ENCODE measurements at places on chromosomes 5 and 9.

DNA sequence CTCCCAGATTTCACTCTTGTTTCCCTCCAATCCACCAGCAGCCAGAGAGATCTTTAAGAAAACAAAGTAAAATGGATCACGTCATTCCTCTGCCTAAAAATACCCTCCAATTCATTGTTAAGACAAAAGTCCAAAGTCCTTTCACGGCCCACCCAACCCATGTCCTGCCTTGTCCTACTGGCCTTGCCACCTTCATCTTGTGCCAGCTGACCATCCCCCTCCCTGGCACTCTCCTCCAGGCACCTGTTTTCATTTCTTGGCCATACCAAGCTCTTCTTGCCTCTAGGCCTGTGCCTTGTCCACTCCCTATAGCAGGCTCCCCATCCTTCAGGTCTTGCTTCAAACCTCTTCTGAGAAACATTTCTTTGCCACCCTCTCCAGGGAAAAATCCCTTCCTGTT lies 307.6 kb downstream of the MSX2 start:
- no peak for DNase-seq

- DNase-seq, result no peak
Measured at GRCh38 chr5:143063175-143063970, 293.2 kb downstream of the ARHGAP26 start.

- no peak for DNase-seq
Measured at GRCh38 chr9:122334916-122335315, 35.9 kb upstream of the PTGS1 start.

DNA sequence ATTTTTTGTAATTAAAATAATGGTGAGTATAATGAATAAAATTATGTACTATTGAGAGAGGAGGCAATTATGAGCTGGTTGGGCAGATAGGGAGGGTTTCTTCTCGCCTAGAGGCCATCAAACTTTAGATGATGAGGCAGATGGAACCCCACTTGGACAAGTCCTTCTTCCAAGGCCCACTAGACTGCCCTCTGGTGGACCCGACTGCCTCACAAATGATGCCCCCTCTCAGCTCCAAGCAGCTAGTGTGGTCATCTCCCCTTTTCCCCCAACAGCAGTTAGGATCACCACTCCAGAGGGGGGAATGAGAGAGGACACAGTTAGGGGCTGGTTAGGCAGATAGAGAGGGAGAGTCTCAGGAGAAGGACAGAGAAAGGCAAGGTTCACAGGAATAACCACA lies 348.0 kb upstream of the CDH18 start:
- DNase-seq, result no peak

DNA sequence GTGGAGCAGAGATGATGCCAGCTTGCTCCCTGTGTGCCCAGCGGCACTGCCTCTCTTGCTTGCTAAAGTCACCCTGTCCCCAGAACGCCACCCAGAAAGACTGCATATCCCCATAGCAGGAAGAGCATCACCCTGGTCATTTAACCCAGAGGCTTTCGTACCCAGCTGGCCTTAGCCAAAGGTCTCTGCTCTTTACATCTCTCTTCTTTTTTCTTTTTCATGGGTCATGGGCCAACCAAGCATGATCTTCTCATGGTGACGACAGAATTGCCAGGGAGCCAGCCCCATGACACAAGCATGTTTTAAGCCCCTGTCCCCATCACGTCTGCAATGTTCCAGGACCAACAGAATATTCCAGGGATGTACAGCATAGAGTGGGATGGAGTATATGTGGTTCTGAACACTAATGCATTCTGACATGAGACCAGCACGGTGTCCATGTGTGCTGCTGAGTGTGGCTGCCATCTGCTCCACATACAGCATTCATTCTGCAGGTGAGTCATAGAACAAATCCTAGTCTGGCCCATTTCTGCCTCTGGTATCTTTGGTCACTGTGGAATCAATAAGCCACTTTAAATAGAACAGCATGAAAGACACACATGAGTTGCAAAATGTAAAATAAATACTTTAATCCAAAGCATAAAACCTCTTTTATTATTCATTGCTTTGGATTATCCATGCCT lies 203.0 kb downstream of the MED10 start:
- DNase-seq, result no peak

- no peak for DNase-seq
Measured at GRCh38 chr5:147835386-147835798, 3.9 kb upstream of the SPINK1 start.

- no peak for DNase-seq
Measured at GRCh38 chr5:66680221-66680620, 84.0 kb downstream of the MAST4 start.

DNA sequence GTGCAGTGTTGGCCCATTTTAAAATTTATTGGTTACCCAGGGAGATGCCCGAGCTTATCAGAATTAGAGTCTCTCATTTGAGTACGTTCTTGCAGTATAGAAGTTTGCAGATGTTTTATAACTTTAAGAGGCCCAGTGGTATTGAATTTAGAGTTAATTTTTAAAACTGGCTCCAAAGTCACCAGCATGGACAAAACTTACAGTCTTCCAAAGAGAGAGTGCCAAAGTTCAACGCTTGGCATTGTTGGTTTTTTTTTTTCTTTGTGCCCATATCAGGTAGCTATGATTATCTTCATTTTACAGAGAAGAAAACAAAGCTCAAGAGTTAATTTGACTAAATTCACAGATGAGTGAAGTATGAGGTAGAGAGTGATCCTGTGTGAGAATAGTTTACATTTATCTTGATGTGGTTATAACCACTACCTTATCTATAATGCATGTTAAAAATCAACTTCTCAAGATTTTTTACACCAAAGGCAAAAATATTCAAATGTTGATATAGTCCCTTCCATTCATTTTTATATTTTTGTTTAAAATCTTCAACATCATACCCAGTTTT lies 273.7 kb upstream of the DMRT1 start:
- DNase-seq, result no peak

DNA sequence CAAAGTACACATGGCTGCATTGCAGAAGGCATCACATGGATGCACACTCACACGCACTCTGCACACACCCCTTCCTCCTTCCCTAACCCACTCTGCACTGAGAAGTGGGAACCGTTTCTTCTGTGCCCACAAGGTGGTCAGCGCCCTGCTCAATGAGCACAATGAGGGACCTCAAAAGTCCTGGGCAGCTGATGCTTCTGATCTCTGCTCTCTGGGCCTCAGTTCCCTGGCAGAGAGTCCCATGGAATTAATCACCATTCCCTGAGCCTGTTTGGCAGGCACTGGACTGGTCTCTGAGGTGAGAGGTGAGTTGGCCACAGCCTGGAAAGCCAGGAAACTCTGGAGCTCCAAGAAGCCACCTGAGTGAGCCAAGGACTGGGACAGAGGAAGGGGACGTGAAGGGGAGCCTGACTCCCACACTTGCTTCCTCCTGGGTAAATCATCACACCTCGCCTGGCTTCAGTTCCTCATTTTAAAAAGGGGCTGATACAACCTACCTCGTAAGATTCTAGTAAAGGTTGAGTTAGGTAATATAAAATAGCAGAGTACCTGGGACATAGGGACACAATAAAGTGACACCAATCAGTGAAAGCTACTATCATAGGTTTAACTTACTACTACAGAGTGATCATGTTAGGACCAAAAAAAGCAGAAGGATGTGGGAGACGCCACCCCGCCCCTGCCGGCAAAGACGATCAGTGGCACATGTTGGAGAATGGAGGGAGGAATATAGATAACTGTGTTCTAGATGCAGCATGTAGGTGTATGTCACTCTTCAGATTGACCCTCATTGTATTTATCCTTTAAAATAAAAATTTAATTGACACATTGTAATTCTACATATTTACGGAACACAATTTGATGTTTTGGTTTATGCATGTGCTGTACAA lies 21.1 kb upstream of the IGFBPL1 start:
- DNase-seq, result no peak

DNA sequence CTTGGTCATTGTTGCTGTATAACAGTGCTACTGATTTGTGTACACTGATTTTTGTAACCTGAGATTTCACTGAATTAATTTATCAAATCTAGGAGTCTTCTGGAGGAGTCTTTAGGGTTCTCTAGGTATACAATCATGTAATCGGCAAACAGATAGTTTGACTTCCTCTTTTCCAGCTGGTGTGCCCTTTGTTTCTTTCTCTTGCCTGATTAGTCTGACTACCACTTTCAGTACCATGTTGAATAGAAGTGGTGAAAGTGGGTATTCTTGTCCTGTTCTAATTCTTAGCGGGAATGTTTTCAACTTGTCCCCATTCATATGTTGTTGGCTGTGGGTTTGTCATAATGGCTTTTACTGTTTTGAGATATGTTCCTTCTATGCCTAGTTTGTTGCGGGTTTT lies 24.7 kb upstream of the RANBP6 start:
- no peak for DNase-seq

- DNase-seq, result no peak
Measured at GRCh38 chr5:1805736-1806135, 4.5 kb downstream of the NDUFS6 start.

DNA sequence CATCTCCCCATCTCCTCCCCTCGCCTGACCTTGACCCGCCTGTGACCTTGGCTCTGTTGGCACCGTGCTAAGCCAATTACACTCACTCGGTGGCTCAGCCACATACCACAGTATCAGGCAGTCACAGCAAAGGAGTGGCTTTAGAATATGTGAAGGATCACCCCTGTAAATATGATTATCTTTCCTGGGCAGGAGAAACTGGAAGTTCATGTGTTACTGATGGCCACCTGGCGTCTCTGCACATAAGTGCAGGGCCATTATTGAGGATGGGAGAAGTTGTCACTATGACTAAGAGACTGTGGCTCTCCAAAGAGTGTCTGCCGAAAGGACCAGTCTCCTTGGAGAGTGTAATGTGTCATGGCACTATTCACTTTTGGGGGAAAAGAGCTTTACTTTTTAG lies 116.9 kb upstream of the S1PR3 start:
- no peak for DNase-seq

DNA sequence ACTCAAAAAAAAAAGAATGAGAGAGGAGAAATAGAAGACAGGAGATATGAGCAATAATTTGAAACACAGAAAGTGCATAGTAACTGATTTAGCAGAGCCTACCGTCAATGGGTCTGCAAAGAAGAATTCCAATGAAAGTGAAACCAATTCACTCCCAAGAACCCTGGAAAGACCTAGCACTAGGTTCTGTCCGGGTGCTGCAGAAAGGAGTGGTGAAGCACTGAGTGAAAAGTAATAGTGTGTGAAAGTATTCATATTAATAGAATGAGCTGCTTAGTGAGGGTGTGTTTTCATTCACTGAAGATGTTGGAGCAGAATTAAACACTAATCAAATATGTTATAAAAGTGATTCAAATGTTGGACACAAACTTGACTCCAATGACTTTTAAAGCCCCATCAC lies 51.3 kb upstream of the SLC30A5 start:
- no peak for DNase-seq

DNA sequence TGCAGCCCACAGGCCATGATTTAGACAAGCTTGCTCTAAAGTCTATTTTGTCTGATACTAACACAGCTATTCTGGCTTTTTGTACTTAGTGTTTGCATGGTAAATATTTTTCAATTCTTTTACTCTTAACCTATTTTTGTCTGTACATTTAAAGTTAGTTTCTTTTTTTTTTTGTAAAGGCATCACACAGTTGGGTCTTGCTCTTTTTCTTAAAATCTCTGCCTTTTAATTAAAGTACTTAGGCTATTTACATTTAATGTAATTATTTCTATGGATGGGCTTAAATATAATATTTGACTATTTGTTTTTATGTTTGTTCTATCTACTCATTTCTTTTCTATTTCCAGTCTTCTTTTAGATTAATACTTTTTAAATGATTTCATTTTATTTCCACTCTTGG lies 49.7 kb upstream of the MAST4 start:
- DNase-seq, result no peak

- no peak for DNase-seq
Measured at GRCh38 chr5:93677359-93677891, 64.0 kb downstream of the POU5F2 start.

GRCh38 chr9:129037767-129038098 lies 1.3 kb downstream of the MIGA2 start:
- DNase-seq, result no peak

GRCh38 chr9:69411246-69411645 lies 86.2 kb downstream of the ENTREP1 start:
- no peak for DNase-seq

DNA sequence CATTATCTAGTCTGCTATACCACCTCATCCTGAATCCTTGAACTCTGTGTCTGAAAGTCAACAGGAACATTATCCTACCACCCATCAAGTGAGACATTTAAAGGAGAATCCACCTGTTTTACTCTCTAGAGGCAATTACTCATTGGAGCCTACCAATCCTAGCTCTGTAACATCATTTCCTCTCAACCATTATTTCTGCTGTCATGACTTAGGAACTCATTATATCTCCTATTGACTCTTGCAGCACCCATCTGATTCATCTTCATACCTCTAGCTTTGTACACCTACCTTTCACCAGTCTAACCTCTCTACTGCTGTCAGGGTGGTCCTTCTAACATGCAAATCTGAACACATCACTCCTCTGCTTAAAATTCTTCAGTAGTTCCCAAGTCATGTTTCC lies 481.5 kb downstream of the NFIB start:
- no peak for DNase-seq

DNA sequence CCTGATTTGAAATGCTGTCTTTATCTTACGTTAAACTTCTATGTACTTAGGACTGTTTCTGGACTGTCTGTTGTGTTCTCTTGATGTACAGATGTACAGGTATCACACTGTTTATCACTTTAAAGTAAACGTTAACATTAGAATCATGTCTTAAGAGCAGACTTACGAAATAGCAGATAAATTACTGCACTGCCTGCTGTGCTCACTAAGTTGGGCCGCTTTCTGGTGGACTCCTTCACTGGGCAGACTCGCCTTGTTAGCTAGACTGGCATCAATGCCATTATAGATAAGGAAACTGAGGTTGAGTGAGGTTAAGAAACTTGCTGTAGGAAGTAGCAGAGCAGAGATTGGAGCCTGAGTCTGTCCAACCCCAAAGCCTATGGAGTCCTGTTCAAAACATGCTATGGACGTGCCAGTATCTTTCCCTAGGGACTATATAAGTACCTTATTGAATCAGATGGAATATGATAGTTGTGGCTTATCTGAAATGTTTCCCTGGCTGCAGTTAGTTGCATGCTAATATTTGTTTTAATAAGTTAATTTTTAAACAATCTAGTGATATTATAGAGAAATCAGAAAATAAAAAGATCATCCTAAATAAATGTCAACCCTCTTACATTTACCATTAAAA lies 16.9 kb downstream of the ZNF618 start:
- DNase-seq, result no peak

- DNase-seq, result peak; percentile 92
Measured at GRCh38 chr5:14664270-14665100, at the start of gene OTULIN. Gene OTULIN (plus strand): TSS chr5:14664718. CDS start chr5:14664826, 108 bp downstream.

- DNase-seq, result no peak
Measured at GRCh38 chr5:84673785-84674184, 289.1 kb upstream of the EDIL3 start.

GRCh38 chr9:92247981-92248380 lies 45.5 kb downstream of the IARS1 start:
- DNase-seq, result no peak

- peak; percentile 79 for DNase-seq
Measured at GRCh38 chr5:132526290-132526973, 16.9 kb downstream of the IL5 start.

- DNase-seq, result no peak
Measured at GRCh38 chr5:55711507-55712022, 559 bp downstream of the SLC38A9 start.

All from hematopoietic multipotent progenitor cell treated with erythropoietin and hydrocortisone succinate and interleukin-3 and kit ligand, for 17 days (in vitro differentiated cells).